ENCODE measurements at places on chromosomes 12 and 14.

DNA sequence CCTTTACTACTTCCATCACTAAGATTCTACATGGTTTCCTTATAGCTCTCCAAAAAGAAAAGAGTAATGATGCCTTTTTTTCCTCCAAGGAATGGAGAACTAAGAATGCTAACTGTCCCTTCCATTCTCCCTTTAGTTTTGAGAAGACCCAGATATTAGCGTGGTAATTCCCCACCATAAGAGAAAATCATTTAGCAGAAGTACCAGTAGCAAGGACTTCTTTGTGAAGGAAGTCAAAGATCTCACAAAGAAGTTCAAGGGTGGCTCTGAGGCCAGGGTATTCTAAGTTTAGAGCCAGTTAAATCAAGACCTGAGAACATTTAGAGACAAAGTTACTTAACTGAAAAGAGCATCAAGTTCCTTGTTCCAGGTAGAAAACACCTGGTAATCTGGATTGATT is 7.3 kb downstream of the USP15 start:
- no peak for DNase-seq

DNA sequence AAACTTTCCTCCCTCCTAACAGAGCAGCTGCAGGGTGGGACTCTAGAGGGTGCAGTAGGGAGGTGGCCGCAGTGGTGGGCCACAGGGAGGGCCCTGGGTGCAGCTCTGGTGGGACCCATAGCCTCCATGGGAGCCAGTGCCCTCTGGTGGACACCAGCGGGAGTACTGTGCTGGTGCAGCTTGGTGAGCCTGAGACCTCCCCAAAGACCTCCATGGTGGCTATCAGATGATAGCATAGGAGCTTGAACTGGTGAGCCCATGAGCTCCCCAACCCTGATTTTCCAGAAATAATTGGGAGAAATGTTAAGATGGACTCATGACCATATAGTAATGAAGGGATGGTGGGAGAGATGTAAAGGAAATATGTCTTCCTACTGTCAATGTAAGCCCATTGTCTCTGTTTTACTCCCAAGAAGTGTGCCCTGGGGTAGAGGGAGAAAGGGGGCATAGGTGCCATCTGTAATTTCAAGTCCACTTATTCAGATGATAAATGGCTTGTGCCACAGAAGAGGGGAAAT is 98.7 kb downstream of the GAS2L3 start:
- peak; percentile 43 for DNase-seq

DNA sequence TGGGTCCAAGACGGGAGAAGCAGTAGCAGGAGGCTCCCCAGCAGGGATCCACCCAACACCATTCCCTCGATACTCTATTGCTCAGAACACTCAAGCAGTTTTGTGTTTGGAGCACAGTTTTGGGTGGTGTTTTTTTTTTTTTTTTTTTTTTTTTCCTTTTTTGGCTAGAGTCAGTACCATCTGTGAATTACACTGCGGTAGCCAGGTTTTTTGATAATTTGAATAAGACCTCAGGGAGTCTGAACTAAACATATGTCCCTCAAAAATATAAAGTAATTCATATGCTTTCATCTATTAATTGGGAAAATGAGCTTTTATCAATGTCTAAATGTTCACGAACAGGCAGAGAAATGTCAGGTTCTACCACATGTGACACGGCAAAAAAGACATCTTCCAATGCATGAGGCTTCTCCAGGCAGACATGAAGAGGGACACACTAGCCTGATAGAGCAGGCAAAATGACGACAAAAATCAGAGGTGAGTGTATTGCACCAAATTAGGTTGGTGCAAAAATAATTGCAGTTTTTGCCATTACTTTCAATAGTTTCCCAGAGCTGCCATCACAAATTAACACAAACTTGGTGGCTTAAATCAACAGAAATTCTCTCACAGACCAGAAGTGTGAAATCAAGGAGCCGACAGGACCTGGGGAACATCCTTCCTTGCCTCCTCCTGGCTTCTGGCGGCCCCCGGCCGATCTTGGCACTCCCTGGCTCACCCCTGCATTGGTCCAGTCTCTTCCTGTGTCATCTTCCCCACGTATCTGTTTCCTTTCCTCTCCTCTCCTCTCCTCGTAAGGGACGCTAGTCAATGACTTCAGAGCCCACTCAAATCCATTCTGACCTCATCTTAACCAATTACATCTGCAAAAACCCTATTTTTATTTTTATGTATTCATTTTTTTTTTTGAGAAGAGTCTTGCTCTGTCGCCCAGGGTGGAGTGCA is 33.9 kb downstream of the FOXN3 start:
- no peak for DNase-seq

GRCh38 chr12:118541934-118542333 is 165.6 kb downstream of the SUDS3 start:
- no peak for DNase-seq

- no peak for DNase-seq
These were observed 22.0 kb upstream of the CDK17 start for GRCh38 chr12:96422192-96422591.

DNA sequence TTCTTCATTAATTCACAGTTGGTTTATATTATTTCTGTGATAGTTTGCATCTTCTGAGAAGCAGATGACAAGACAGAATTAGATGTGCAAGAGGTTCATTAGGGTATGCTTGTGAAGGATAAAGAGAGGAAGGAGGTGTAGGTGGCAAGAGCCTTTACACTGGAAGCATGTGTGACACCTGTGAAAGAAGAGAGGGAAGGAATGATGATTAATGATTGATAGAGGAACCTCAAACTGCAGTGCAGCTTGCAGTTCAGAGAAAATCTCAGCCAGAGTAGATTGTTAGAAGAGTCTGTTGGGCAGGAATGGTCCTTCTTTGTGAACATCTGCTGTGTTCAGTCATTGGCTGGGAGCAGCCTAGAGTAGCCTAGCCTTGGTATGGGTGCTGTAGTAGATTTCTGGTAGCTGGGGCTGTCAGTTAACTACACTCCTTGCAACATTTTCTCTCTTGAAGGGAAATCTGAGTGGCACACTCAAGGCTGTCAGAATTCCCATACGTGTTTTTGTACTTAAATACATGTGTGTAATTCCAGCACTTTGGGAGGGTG is 9.0 kb downstream of the RCOR1 start:
- no peak for DNase-seq

DNA sequence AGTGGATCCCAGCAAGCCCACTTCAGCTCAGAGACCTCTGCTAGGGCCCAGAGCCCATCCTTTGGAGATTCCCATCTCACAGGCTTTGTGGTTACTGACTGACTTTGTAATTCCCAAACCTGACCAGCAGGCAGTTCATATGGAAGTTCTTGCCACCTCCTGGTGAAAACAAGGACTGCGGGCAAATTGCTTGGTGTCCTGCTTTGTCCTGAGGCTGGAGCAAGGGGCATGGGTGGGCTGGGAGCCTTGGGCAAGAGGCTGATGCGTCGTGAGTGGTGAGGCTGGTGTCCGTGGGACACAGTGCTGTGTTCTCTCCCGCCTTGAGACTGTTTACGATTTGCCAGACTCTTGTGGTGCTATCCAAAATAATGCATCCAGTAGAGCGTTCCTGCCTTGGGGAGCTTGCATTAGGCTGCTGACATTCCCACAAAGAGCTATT is 91.0 kb downstream of the LRRC74A start:
- peak; percentile 79 for DNase-seq

- DNase-seq: no peak
These were observed 56.5 kb downstream of the KDM2B start for GRCh38 chr12:121524196-121524916.

DNA sequence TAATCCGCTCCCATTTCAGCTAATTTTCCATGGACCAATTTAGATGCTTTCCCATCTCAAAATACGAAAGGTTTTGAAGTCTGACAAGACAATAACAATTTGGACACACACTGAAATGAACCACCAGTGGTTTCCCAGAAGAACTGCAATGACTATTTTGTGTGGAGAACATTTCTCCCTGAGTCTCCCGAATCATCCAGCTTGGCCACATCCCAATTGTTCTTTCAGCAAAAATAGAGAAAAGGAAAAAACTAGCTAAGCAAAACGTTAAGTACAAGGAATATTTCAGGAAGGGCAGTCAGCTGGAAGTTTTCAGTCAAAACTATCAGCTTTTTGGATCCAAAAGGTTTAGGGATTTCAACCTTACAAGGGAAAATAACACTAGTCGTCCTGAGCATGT is 390.6 kb downstream of the KCNH5 start:
- no peak for DNase-seq
